ENCODE measurements at places on chromosomes 12 and 14. TPM values are rescaled to one million over a fixed set of nuclear protein-coding genes. Genes with fewer than 3 reads are reported as not detected.

DNA sequence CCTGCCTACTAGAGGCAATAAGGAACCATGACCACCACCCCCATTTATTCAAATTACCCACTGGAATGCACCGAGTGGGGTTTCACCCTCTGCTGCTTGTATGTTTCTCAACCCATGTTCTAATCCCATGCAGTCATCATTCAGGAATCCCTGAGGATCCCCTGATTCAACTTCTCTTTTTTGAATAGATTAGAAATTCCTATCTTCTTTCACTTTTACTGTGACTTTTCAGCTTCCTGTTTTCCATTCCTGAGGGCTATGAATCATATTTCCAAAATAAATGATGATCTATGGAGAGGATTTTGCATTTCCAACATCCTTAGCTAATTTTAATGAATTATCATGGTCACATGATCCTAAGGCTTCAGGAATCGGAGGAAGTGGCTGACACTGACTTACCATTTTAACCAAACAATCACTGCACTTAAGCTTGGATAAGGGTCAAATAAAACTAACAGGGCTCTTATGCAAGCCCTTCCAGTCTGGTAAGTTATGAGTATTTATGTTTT is 19.4 kb upstream of the P2RX4 start:
- DNase-seq: no peak

DNA sequence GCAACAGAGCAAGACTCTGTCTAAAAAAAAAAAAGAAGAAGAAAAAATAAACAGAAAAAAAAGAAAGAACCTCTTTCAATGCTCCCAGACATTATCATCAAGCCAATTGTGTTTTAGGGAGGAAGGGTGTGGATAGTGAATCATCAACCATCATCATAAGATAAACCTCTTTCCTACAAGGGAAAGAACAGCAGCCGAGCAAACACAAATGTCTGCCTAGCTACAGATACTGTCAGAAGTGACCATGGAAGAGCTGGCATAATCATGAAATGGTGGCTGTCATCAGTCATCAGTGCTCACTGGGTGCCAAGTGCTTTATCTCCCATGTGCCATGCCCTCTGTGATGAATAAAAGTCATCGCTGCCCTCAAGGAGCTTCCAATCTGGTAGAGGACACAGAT is 46.6 kb downstream of the SLC17A8 start:
- DNase-seq: no peak

- DNase-seq: no peak
Measured at GRCh38 chr12:131893605-131894312, 663 bp upstream of the ULK1 start.

DNA sequence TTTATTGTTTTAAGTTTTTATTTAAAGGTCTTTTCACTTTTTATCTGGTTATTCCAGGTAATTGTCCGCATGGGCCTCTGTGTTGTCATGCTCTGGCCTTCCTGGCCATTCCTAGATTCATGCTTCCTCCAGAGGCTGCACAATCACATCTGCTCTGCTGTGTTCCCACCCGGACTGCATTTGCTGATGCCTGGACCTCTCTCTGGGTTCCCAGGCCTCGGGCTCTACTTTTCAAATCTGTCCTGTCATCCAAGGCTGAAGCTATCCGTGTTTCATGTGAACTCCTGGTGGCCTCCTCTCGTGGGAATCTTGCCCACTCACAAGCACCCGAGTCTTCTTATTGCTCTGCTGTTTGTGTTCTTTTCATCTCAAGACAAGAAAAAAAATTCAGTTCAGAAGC is 16.1 kb upstream of the VDR start:
- no peak for DNase-seq

Gene MORN3
- 0.67 TPM for total RNA-seq

Gene SPX
- total RNA-seq: 1.7 TPM

- DNase-seq: no peak
Measured at GRCh38 chr12:104478396-104479122, 21.8 kb downstream of the CHST11 start.

DNA sequence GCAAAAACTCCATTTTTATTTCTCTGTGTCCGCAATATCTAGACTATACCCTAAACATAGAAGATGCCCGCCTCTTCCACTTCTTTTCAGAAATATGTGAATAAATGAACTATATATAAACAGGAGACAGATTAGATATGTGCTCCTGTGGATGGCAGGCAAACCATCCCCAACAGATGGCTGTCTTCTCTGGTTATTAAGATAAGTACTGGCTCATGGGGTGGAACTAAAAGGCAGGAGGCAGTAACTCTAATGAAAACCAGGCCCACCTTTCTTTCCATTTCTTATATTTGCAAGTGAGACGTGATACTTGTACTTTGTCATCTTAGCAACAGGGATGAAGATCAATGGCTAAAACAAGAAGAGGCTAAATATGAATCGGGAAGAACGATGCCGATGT is 20.2 kb downstream of the E2F7 start:
- DNase-seq: no peak
